HCT116 (cell line): ENCODE measurements at places on chromosomes 2 and 18. TPM values are rescaled to one million over a fixed set of nuclear protein-coding genes. Genes with fewer than 3 reads are reported as not detected.
A peak's percentile ranks its signal among the peaks of the same experiment; 100 is the strongest.

- peak; percentile 27 for DNase-seq
These were observed 292.1 kb downstream of the EXOC6B start for GRCh38 chr2:72533765-72534164.

- no peak for DNase-seq
These were observed 61.5 kb downstream of the PTPN4 start for GRCh38 chr2:119821266-119821665.

- DNase-seq, result no peak
These were observed 80.9 kb downstream of the GALNT1 start for GRCh38 chr18:35662293-35663062.

DNA sequence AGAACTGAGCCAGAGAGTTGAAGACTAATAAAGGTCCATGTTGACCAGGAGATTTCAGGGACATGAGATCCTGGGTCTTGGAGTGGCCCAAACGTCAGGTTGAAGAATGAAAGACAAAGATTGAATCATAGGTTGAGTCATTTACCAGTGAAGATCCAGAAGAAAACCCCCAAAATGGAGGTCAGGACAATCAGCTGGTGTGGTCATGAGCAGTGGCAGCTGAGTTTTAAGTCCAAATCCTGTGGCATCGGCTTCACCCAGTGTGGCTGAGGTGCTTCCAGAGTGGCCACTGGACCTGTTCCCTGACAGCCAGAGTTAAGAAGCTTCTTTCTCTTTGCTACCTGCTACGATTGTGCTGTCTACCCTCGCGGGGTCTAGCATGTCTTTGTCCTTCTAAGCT, 234.0 kb downstream of the BCL2 start:
- DNase-seq, result no peak

Gene ITPRIPL1
- total RNA-seq, result 12.4 TPM

DNA sequence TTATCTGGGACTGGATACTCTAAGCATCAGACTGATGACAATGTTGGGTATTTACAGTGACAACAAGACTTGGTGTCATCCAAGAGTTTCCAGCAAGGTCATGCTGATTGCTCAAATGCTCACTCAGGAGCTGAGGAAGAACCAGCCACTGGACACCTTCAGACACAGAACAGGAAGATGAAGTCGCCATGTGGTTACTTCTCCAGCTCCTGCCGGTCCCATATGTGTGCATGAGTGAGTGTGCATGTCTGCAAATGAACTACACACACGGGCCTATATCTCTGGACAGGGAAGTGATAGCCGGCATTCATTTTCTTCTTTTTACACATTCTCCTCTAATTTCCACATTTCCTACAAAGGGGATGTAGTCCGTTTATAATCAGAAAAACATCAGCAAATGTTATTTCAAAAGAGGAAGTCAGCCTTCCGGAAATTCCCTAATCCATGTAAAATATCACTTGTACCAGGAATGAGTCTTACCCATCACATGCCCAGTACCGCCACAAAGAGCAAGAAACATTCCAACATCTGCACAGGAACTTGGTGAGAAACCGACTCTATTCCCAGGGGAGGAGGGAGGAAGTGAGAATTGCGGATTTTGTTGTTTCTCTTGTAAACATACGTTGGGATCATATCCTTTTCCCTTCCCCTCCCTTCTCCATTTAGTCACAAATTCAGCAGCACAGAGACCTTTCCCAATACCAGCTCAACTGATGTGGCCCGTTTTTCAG, 10.8 kb downstream of the RFX8 start:
- no peak for DNase-seq

Gene RTP5
- not detected for total RNA-seq

DNA sequence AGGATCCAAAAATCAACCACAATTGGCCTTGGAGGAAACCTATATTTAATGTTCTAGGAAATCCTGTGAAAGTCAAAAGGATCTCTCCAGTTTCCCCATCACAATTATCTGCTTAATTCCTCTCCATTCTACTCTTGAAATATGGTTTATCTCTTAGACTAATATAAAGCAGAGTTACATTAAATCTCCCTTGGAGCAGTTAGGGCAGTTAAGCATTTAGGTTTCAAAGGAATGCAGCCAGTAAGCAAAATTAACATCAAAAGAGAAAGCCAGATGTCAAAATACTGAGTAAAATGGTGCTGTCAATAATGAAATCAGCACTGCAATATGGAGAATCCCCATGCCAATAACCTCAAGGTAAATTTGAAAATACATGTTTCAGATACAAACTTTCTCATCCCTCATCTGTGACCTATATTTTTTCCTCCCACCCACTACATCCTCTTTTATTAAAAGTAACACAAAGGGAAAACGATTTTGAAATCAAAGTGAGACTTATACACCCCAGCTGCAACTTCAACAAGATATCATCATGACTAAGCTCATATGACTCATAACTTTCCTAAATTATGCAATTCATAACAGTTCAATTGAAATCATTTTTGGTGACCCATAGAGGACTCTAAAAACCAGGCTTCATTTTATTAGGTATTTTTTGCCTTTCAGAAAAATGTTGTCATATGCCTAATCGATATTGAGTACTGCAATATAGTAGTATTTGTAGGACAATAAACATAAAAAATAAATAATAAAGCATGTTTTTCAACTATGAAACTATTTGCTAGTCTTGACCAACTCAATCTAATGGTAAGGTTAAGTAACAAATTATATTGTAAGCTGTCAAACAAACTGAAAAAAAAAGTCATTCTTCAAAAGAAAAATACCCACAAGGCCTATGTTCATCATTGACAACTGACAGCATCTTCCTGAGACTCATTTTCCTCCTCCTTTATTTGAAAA, 3.1 kb downstream of the ADAM17 start:
- DNase-seq, result no peak

Gene C2orf80
- not detected for total RNA-seq

- no peak for DNase-seq
These were observed 329.4 kb upstream of the LYPD1 start for GRCh38 chr2:132999421-132999820.

GRCh38 chr18:26483633-26484032, 64.7 kb downstream of the KCTD1 start:
- no peak for DNase-seq

GRCh38 chr2:159297042-159297707, 10.7 kb upstream of the WDSUB1 start:
- DNase-seq, result no peak

GRCh38 chr2:69026026-69026425, 13.0 kb downstream of the ANTXR1 start:
- DNase-seq, result peak; percentile 36

Gene NT5DC4
- total RNA-seq, result 0.22 TPM

Gene SCN2A
- 0.25 TPM for total RNA-seq

Gene ODC1
- 231 TPM for total RNA-seq

DNA sequence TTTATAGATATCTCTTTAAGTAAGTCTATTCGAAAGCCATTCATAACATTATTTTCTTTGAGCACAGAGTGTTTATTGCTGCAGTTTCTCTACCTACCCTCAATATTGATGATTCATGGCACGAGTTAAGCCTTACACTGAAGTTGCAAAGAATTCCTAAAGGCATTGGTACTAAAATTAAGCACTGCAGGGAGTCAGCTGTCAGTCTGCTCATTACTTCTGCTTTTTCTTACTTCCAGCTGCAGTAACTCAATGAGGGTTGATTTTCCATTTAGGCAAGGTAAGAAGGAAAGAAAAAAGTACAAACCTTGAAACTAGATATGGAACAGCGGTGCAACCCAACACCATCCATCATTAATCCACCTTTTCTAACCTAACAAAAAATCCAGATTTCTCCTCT, 65.2 kb downstream of the RNF152 start:
- no peak for DNase-seq

DNA sequence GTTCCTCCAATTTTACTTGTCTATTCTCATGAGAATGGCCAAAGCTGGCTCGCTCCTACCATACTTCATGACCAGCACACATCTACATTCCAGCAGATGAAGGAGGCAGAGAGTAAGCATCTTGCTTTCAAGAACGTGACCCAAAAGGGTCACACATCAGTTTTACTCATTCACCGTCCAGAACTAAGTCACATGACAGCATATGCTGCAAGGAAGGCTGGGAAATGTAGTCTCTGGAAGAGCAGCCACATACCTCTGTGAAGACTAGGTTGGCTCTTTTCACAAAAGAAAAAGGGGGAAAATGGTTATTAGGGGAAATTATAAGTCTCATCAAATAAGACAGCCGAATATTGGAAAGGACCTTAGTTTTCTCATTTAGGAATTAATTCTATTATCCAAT, 835.3 kb downstream of the EPHA4 start:
- DNase-seq, result peak; percentile 15

GRCh38 chr18:1102848-1103247, 198.2 kb downstream of the ADCYAP1 start:
- no peak for DNase-seq

Gene ATP5MC3
- total RNA-seq, result 361 TPM

Gene ANKRD29
- 8.8 TPM for total RNA-seq

Gene SATB2
- total RNA-seq, result 13.8 TPM
